Smooth muscle cell of the umbilical artery (primary cell): ENCODE measurements at places on chromosomes 7 and 10. TPM values are rescaled to one million over a fixed set of nuclear protein-coding genes. Genes with fewer than 3 reads are reported as not detected.

Gene ZWINT
- 3.6 and 18.5 TPM in 2 replicates for total RNA-seq

Gene GNG11
- 26.1 and 27.0 TPM in 2 replicates for total RNA-seq

Gene DNAH11
- total RNA-seq = 1.2 and 3.0 TPM in 2 replicates

Gene TASOR2
- 86.1 and 134 TPM in 2 replicates for total RNA-seq

Gene PAOX
- total RNA-seq = 5.4 and 5.6 TPM in 2 replicates

Gene DYNC1I1
- 0.69 and 0.89 TPM in 2 replicates for total RNA-seq

Gene RSPH10B2
- 0.05 TPM in 1 of 2 replicates, not detected in the other for total RNA-seq

Gene PRRT4
- not detected in 2 replicates for total RNA-seq

Gene CCZ1B
- total RNA-seq = 46.8 and 62.4 TPM in 2 replicates

Gene METTL2B
- total RNA-seq = 34.4 and 44.1 TPM in 2 replicates

Gene KEL
- total RNA-seq = not detected in 2 replicates

Gene CHN2
- 0.28 and 1.5 TPM in 2 replicates for total RNA-seq

Gene MSMB
- total RNA-seq = not detected in 2 replicates

Gene VSTM4
- 1.2 and 1.6 TPM in 2 replicates for total RNA-seq

Gene NEUROG3
- total RNA-seq = not detected in 2 replicates

Gene GHRHR
- not detected in 2 replicates for total RNA-seq

Gene LRIT2
- total RNA-seq = not detected in 2 replicates

Gene GRM8
- not detected in 2 replicates for total RNA-seq

Gene ANKRD1
- total RNA-seq = 6.2 and 56.1 TPM in 2 replicates

Gene DPP6
- total RNA-seq = not detected in 2 replicates

Gene ABCB1
- total RNA-seq = 0.05 TPM in 1 of 2 replicates, not detected in the other

Gene MYL10
- not detected in 2 replicates for total RNA-seq

Gene CYP3A5
- 0.18 and 0.30 TPM in 2 replicates for total RNA-seq

Gene KCNIP2
- 0.59 and 1.1 TPM in 2 replicates for total RNA-seq

Gene PNLIP
- total RNA-seq = not detected in 2 replicates

Gene CYP26A1
- not detected in 2 replicates for total RNA-seq

Gene GUSB
- 16.0 and 17.8 TPM in 2 replicates for total RNA-seq

Gene ZNF239
- total RNA-seq = 7.1 and 10.2 TPM in 2 replicates

Gene CHAT
- not detected in 2 replicates for total RNA-seq

Gene C10orf105
- not detected in 2 replicates for total RNA-seq

Gene LIPK
- not detected in 2 replicates for total RNA-seq

Gene TUBAL3
- total RNA-seq = not detected in 2 replicates

Gene CALML5
- not detected in 2 replicates for total RNA-seq

Gene HMX3
- total RNA-seq = not detected in 2 replicates

Gene ANXA8L1
- 2.9 and 4.5 TPM in 2 replicates for total RNA-seq

Gene MRPS17
- 6.9 and 10.7 TPM in 2 replicates for total RNA-seq

Gene OGDHL
- total RNA-seq = 0.14 and 0.59 TPM in 2 replicates

Gene SLC39A12
- not detected in 2 replicates for total RNA-seq

Gene CLCN1
- total RNA-seq = not detected in 2 replicates

Gene FAM20C
- total RNA-seq = 54.0 and 63.3 TPM in 2 replicates

Gene ADAM8
- 1.2 and 4.3 TPM in 2 replicates for total RNA-seq
